ENCODE measurements at places on chromosomes 13 and 19.

DNA sequence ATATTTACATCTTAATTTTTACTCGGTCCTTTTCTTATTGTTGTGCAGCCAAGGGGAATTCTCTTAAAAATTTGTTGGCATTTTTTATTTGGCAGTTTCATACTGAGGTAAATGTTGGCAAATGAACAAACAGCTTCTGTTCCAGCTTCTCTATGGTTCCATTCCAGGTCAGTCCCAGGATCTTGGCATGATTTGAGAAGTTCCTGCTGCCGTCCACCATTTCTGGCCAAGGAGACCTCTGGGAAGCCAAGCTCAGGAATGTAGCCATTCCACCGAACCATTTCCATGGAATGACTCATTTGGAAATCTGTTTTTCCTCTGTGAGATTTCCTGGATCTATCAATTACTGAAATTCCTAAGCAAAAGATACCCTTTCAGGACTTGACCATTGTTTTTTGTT is 43.9 kb downstream of the SLC10A2 start:
- DNase-seq: no peak

DNA sequence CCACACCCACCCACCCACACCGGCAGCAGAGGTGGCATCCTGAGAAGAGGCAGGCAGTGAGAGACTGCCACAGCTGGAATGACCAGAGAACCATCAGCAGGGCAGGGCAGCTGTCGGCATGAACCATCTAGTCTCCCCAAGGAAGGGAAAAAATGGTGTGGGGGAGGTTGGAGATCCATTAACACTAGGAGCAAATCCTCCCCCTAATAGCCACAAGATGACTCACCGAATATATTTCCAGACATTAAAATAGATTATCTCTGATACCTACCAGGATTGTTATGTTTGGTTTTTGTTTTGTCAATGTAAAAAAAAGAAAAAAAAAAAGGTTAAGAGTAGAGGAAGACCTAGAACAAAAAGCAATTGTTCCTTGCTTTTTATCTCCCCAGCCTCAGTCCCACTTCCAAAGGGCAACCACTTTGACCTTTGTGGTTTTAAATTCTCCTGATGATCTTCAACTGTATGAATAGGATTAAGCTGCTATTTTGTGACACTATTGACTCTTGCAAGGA is 34.2 kb downstream of the THSD1 start:
- no peak for DNase-seq

DNA sequence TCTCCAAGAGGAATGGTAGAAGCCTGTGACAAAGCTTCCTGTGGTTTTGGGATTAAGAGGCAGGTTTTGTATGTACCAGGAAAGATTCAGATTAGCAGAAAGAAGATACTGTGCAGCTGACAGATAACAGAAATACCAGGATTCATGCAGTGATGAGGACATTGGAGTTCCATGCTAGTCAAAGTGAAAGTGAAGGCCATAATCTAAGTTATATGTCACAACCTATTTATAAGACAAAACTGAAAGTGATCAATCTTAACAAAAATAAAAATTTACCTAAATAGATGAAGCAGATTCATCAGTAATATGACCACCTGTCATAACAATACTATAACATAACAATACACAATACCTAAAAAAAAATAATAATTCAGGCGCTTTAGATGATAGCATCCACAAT is 1305.2 kb upstream of the PCDH9 start:
- no peak for DNase-seq

DNA sequence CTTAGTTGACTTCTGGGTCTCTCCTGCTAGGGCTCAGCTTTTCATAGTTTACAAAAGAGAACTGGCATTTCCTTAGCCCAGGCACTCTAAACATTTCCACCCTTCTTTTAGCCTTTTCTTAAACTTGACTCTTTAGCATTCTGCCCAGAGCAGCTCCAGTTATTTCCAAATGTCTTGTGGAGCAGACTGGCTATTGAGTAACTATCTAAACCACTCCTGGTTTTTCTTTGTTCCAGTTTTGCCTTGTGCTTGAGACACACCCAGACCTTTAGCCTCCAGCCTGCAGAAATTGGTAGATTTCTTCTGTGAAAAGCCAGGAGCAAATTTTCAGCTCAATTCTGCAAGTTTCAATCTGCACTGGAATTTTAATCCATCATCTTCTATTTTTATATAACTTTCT is 1813.1 kb downstream of the OLFM4 start:
- DNase-seq: no peak

DNA sequence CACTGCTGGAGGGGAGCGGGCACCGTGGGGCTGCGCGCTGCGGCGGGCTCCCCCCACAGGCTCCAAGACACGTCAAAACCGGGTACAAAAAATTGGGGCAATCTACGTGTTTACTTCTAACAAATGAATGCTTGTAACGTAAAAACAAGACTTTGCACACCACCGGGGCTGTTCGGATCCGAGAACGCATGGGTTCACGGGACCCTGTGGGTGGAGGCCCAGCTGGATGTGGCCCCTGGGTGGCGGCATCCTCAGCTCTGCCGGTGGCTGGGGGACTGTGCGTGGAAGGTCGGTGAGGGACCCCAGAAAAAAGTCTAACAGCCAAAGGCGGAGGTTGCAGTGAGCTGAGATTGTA is 10.3 kb upstream of the SLC7A10 start:
- DNase-seq: no peak

GRCh38 chr13:72875233-72875632 is 93.3 kb downstream of the PIBF1 start:
- DNase-seq: no peak

DNA sequence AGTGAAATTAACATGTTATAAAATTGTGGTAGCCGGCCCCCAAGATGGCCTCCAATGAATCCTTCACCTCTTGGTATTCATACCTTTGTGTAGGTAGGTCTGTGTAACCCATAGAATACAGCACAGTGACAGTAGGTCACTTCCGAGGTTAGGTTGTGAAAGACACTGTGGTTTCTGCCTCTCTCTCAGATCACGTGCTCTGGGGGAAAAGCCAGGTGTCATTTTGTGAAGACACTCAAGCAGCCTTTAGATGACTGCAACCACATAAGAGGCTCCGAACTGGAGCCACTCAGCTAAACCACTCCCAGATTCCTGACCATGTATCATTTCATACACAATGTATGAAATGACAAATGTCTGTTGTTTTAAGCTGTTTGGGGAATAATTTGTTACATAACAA is 9.8 kb upstream of the USPL1 start:
- DNase-seq: no peak

- DNase-seq: no peak
Observed at GRCh38 chr19:19459073-19459472, 53.6 kb downstream of the GATAD2A start.

DNA sequence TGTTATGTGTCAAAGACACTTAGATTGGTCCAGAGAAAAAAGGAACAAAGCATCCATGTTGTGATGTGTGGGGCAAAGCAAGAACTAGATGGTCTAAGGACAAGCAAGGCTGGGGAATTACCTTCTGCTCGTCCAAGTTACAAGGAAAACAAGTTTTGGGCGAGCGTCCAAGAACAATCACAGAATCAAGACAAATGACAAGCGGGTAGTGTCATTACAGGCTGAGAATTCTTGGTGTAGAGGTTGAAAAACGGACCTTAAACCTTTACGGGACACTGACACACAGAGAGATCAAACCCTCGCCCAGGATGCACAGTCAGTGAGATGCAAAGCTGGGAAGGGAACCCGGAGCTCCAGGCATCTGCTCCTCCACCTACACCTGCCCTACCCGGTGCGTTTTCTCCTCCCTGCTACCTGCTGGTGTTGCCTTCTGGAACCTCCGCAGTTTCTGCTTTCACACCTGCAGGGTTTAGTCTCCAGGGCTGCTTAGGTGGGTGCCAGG is 515 bp upstream of the ZNF324B start:
- no peak for DNase-seq

DNA sequence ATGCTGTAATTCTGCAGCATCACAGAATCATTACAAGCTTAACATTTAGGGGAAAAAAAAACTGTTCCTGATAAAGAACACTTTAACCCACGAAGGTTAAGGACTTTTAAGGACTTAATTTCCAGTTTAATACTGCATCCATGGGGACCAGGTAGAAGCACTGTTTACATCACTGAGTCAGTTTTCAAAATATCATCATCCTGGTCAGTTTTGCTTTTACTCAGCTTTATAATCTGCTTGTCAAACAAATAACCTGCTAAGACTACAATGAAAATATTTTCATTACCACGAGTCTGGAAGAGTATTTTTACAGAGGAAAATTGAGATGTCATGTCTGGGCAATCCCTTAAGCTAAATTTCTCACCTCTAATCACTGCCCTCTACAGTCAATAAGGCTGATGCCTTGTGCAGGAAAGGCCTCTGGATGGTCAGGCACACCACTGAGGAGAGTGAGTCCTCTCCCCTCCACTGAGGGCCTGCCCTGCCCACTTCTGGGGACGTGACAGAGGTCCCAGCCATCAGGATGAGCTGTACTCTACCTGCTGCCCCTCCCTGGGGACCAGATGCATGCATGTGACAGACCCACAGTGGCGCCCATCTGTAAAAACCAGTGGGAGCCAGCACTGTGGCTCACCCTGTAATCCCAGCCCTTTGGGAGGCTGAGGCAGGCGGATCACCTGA is 31.0 kb downstream of the FOXO1 start:
- DNase-seq: no peak

DNA sequence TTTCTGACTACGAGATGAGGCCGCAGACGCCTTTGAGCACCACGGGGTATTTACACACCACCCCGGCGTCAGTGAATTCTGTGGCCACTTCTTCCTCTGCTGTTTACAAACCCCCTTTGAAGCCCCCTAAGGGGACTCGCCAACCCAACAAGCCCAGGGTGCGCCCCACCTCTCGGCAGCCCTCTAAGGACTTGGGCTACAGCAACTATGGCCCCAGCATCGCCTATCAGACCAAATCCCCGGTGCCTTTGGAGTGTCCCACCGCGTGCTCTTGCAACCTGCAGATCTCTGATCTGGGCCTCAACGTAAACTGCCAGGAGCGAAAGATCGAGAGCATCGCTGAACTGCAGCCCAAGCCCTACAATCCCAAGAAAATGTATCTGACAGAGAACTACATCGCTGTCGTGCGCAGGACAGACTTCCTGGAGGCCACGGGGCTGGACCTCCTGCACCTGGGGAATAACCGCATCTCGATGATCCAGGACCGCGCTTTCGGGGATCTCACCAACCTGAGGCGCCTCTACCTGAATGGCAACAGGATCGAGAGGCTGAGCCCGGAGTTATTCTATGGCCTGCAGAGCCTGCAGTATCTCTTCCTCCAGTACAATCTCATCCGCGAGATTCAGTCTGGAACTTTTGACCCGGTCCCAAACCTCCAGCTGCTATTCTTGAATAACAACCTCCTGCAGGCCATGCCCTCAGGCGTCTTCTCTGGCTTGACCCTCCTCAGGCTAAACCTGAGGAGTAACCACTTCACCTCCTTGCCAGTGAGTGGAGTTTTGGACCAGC is 5.3 kb downstream of the SLITRK5 start:
- DNase-seq: no peak

DNA sequence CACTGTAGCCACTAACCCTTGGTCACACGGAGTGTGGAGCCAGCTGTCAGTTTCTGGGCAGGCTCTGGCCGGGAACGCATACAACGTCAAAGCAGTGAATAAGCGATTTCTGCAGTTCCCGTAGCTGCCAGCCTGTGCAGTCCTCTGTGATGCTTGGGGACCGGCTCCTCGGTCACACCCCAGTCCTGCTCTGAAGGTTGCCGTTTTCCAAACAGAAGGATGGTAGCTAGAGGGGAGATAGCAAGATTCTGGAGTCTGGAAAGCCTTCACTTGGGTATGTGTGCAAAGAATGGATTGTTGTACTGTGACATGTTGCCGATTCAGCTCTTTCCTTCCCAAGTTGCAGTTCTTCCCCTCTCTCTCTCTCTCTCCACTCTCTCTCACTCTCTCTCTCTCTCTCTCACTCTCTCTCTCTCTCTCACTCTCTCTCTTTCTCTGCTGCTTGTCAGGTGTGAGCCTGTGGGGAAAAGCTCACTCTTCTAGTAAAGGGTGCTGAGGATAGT is 38.7 kb upstream of the C1QTNF9 start:
- no peak for DNase-seq

DNA sequence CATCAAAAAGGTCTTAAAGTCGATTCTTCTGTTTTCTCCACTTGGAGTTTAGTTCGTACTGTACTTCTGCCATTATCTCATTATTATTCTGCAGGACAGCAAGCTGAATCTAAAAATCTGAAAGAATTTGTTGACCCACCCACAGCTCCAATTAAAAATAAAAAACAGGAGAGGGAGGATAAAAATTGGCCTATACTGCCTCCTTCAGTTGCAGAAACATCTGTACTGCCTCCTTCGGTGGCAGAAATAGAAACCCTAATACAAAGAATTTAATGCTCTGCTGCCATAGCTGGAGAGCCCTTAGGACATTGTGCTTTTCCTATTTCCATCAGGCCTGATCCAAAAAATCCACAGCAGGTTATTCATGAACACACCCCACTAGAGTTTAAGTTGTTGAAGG is 9.8 kb downstream of the ZNF350 start:
- DNase-seq: no peak

- no peak for DNase-seq
Observed at GRCh38 chr19:11279505-11280236, 16.3 kb upstream of the TSPAN16 start.

DNA sequence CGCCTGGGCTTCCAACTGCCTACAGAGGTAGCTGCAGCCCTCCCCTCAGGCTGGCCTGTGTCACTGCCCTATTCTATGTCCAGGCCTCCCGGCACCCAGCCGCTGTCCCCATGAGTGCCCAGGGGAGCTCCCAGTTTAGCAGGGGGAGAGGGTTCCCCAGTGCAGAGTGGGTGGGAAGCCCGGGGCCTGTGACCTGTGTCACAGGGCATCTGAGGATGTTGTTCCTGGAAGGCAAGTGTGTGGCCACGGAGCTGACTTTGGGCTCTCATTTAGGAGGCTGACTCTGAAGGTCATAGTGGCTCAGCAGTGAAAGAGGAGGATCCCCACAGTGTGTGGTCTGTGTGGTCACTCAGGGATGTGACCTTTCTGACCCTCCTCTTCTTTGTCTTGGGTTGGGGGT is 25.1 kb downstream of the PPP1R37 start:
- no peak for DNase-seq

DNA sequence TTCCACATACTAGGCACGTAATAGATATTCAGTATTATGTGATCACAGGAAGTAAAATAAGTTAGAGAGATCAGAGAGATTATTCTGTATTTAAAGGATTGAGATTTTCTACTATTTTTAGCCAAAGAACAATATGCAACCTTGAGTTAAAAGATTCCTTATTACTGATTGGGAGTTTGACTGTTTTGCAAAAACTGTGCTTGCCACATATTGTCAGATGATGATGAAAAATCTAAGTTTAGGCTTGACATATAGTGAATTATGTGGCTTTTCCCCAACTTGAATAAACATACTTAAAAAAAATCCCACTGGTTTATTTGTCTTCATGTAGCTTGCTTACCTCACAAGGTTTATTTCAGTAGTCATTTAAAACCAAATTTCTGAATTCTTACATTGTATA is 194.4 kb downstream of the KCNRG start:
- DNase-seq: no peak

- no peak for DNase-seq
Observed at GRCh38 chr19:32543115-32543900, 37.7 kb upstream of the PDCD5 start.

GRCh38 chr13:39251340-39251739 is 213.1 kb downstream of the NHLRC3 start:
- no peak for DNase-seq

GRCh38 chr19:30634131-30634830 is 262.1 kb downstream of the ZNF536 start:
- peak; percentile 75 for DNase-seq
